Neural progenitor cell (in vitro differentiated cells): ENCODE measurements at places on chromosomes 11 and 22. TPM values are rescaled to one million over a fixed set of nuclear protein-coding genes. Genes with fewer than 3 reads are reported as not detected.

GRCh38 chr11:3849297-3849874, 6.1 kb upstream of the STIM1 start:
- peak; percentile 55 for DNase-seq
- peaks cover 5% of the 10 kb centered on the region for H3K4me1 ChIP-seq
- no peak overlapping the region for H3K27ac ChIP-seq
- H3K36me3 ChIP-seq: no peaks in the 10 kb centered on the region

DNA sequence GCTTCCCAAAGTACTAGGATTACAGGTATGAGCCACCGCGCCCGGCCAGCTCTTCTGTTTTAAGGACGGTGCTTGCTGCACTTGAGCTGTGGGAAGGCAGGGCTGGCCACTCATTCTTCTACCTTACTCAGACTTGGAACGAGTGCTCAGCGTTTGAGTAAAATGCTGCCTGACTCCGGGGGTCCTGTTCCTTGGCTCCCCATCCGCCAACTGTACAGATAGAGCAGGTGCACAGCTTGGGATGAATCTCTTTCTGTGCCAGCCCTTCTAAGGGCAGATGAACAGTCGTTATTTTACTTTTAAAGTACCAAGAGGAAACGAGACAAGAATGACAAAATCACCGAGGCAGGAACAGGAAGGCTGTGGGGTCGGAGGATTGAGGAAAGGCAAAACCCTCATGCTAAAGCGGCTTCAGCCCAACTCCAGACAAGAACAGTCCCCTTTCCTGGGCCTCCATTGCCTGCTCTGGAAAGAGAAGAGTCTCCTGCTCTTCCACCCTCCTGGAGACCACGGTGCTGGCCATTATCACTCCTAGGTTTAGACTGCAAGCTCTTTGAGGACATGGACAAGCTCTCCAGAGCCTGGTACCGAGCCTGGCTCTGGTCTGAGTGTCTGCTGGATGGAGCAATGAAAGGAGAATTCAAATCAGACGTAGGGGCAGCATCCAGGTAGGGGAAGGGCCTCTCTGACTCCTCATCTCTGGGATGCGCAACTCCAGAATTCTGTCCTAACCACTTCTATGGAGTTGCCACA, 1.1 kb upstream of the SUN2 start:
- H3K27me3 ChIP-seq: peaks cover 17% of the 10 kb centered on the region

DNA sequence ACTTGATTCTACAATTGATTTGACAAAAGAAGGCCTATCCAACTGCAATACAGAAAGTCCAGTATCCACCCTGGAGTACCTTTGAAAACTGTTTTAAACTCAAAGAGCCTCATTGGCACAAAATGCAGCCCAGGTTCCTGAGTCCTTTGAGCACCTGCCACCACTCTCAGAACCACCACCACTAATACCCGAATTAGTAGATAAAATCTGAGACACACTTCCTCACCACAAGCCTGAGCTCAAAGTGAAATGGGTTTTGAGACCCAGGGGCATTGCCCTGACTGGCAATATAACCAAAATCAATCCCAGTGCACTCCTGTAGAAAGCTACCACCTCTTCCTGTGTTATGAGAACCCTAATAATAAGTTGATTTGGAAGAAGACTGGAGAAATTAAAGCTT, 215.7 kb downstream of the CSNK2A3 start:
- H3K4me1 ChIP-seq: peaks cover 12% of the 10 kb centered on the region
- DNase-seq: no peak
- no peaks in the 10 kb centered on the region for H3K27me3 ChIP-seq
- no peak overlapping the region for H3K4me3 ChIP-seq
- no peaks in the 10 kb centered on the region for H3K36me3 ChIP-seq

Gene C11orf87
- total RNA-seq: not detected in 2 replicates
